Activated CD8-positive, alpha-beta memory T cell treated with anti-CD3 and anti-CD28 coated beads for 4 hours (primary cell): ENCODE measurements at places on chromosomes 12 and 14.

DNA sequence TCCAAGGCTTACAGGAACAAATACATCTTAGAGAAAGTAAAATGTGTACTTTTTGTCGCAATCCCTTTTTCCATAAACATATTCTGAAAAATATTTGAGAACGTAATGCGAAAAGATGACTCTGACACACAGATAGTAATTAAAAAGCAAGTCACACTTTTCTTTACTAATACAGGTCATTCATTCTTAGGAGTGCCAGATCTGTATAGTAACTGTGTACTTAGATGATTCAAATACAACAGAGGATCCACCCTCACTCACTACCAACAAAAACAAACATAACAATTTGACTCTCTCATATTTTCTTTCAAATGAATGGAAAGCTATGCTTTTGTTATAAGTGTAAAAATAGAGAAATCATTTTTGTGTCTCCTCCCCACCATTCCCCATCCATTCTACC lies 795.4 kb downstream of the SLC6A15 start:
- DNase-seq = no peak

GRCh38 chr12:80864046-80864735 lies 73.5 kb downstream of the LIN7A start:
- DNase-seq = no peak

- DNase-seq = no peak
Measured at GRCh38 chr14:86501611-86502010, 971.7 kb downstream of the FLRT2 start.

GRCh38 chr12:74339211-74339610 lies 198.4 kb upstream of the ATXN7L3B start:
- DNase-seq = no peak

GRCh38 chr12:19410211-19410610 lies 29.1 kb upstream of the AEBP2 start:
- no peak for DNase-seq

- DNase-seq = no peak
Measured at GRCh38 chr12:108046650-108047049, 82.4 kb upstream of the WSCD2 start.

GRCh38 chr14:72128629-72129028 lies 196.4 kb downstream of the RGS6 start:
- no peak for DNase-seq

- no peak for DNase-seq
Measured at GRCh38 chr12:68416350-68416749, 84.2 kb upstream of the MDM1 start.

GRCh38 chr12:132710043-132710404 lies 618 bp upstream of the PGAM5 start:
- no peak for DNase-seq

DNA sequence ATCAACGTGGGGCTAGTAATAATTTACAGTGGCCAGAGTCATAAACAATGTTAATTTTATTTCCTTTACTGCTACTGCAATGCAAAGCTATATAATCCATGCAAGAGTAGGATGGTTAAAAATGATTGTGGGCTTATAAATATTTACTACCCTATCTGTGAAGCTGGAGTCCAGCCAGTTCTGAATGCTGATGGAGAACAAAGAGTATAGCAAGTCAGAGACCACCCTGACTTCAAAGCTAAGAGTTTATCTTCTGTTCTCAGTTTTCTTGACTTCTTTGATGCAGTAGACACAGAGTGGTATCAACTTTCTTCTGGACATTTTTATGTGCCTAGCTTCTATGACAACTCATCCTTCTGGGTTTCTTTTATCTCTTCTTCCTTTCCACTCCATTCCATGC lies 34.0 kb upstream of the OVCH1 start:
- DNase-seq = no peak

GRCh38 chr12:63985456-63985855 lies 141.0 kb downstream of the SRGAP1 start:
- DNase-seq = no peak

DNA sequence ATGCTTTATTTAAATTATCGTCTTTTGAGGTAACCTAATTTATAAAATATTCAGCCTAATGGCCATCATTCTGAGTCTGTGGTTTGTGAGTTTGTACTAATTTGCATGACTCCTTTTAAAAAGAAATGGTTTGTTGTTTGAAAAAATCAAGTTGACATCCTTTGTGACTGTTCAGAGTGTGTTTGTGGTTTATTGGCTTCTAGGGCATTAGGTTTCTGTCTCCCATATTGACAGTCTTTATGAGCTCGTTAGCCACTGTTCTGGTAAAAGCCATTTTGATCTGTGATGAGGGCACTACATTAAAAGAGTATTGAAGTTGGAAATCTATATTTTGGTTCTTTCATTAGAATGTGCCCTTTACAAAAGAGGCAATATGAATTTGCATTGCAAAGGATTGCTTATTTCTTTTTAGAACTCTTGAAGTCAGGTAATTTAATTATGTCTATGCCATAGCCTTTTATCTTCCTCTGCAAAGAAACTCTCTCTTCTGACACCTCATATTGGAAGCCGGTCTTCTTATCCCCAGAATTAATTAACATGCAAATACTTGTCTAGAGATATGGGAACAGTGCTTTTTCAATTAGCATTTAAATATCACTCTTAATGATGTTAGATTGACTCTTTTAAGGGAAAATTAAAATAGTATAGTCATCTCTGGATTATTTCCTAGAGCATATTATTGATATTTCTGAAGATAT lies 95.0 kb downstream of the CRADD start:
- DNase-seq = no peak

DNA sequence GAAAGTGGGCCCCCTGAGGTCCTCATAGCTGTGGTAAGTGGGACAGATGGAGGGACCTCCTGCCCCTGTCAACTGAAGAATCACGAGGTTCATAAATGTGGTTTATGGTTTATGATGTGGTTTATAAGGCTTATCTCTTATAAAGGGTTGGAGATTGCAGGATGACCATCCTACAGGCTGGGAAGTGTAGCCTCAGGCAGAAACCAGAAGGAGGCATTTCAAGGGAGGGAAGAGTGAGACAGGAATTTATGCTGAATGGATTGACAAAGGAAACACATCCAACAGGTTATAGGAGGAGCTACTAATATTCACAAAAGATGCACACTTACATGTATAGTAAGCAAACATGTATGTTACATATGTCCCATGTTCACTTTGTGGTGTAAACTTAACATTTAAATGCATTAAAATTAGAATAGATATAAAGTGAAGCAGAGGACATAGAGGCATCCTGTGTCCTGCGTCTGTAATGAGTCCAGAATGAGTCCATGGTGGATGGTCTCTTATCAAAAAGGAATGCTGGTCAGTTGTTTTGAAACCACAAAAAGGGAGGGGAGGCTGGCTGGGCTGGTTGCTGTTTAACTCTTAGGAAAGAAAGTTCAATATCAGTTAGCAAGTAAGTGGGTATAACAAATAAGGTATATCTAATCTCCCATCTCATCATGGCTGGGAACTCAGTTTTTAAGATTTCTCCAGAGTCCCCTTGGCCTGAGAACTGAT lies 149.0 kb upstream of the RMST start:
- no peak for DNase-seq

DNA sequence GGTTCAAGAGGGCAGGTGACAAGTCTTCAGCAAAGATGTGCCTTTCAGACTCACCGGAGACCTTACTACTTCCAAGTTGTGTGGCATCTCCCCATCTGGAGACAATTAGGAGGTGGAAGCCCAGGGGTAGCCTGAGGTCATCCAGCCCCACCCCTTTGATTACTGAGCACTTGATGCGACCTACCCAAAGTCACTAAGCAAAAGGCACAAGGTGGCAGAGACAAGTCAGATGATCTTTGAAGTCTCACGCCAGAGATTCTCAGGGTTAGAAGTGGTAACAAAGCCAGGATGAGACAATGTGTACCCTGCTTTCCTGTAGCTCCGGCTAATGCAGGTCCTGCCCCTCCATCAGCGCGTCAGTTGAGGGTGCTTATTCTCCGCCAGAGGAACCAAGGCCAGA lies 1.4 kb upstream of the FOXN3 start:
- DNase-seq = no peak

- DNase-seq = no peak
Measured at GRCh38 chr12:68432622-68433021, 100.5 kb upstream of the MDM1 start.

DNA sequence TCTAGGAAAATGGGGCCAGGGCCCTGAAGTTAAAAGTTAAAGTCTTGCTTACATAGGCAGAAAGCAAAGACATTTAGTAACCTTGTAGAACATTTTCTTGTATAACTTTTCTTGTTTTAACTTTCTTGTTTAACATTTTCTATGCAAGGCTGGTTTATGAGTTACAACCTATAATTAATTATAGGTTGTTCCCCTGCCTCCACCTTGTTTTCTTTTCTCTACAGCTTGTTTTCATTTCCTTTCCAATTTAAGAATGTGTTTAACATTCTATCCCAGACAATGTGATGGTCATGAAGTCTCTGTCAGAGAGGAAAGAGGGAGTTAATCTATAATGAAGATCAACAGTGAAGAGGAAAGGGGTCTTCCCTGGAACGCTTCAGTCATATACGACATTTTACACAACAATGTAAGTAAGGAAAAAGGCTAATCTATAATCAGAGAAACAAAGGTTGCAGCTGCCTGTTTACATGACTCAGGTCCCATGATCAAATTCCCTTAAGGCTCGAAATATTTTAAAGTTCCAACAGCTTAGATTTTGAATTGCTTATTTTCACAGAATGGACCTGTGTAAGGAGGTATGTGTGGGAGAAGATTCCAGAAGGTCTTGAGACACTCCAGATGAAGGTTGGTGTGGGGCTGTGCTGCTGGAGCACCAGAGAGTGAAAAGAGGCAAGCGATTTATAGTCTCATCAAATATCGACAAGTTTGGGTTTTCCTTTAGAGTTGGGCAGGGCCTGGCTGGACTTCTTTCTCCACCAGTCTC lies 34.2 kb upstream of the TCL1B start:
- no peak for DNase-seq

- no peak for DNase-seq
Measured at GRCh38 chr14:68791902-68792677, 777 bp downstream of the ZFP36L1 start.

GRCh38 chr14:101882141-101882935 lies 82.0 kb upstream of the DYNC1H1 start:
- no peak for DNase-seq

- no peak for DNase-seq
Measured at GRCh38 chr14:78141590-78141989, 28.6 kb upstream of the NRXN3 start.
